ENCODE measurements at places on chromosomes 3 and 15.

DNA sequence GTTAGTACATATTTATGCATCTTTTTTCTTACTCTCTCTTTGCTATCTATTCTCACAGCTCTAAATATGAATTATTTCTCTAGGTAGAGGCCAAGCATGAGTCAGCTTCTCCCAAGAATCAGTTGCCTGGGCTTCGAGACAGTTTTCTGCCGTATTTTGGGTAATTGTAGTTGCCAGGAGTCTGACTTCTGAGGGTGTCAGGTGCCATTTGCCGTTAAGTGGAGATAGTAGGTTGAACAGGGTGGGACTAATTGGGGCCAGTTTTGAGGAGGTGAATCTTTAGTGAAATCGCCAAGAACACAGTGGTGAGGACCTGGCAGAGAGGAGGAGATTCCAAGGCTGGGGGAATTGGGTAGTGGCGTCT lies 7.8 kb upstream of the NRROS start:
- no peak for DNase-seq

DNA sequence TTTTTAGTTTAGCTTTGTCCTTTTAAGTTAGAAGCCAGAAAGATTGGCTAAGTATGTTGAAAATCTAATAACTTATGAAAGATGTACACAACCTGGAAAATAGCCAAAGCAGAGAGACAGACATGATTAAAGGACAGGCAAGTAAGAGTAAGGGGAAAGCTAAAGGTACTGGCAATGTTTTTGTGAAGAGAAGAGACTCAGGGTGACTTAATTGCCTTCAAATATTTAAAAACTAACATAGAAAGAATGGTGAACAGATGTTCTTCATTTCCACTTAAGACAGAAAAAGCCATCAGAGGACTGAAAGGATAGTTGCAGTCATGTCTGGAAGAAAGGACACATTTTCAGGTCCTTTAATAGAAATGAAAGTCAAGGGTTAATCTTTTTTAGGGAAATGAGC lies 68.8 kb downstream of the ZNF385D start:
- DNase-seq = no peak

GRCh38 chr3:127457094-127457475 lies 133.4 kb downstream of the TPRA1 start:
- peak; percentile 34 for DNase-seq

GRCh38 chr15:75455424-75455981 lies 4.0 kb upstream of the SIN3A start:
- DNase-seq = peak; percentile 59

DNA sequence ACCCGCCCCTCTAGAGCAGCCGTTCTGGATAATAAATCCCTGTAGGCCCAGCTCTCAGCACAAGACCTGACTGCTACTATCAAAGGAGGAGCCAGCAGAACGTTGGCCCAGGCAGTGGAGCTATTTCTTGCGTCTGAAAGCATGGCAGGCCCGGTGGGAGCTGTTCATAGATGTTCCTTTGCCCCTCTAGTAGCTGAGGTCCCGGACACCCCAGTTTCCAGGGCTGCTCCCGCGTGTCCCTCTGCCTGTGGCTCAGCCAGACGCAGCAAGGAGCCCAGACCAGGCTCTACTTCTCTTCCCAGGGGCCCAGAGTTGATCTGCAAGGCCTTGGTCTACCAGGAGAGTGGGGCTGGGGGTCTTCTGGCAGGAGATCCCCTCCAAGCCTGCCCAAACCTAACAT lies 76.1 kb downstream of the FAM174B start:
- DNase-seq = no peak

DNA sequence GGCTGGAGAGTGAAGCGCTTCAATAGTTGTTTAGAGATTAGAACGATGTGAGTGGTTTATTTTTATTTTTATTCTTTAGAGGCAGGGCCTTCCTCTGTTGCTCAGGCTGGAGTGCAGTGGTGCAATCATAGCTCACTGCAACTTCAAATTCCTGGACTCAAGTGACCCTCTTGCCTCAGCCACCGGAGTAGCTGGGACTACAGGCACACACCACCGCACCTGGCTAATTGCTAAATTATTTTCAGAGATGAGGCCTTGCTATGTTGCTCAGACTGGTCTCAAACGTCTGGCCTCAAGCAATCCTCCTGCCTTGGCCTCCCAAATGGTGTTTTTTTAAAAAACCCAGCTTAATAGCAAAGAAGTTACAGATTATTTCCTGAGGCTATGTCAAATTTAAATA lies 29.0 kb downstream of the PPARG start:
- DNase-seq = no peak

- no peak for DNase-seq
Observed at GRCh38 chr15:55334371-55334770, 15.3 kb downstream of the PIGB start.

DNA sequence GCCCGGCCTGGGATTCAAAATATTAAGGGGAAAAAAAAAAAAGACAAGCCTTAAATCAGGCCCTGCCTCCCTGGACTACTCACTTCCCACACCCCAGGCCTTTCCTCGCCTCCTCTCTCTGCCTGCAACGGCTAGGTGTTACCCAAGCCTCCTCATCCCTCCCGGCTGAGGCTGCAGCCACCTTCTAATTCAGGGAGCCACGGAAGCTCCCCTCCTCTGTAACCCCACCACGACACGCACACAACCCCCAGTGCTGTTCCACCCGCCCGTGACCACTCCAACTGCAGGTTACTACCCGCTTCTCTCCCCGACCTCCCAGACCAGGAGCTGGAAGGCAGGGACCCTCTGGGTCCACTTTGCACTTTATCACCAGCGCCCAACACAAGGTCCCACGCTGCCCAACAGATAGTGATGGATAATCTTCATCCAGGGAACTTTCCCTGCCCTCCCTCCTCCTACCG lies 936 bp downstream of the KIF7 start:
- peak; percentile 67 for DNase-seq

- DNase-seq = no peak
Observed at GRCh38 chr15:70113304-70113700, 15.6 kb upstream of the TLE3 start.

GRCh38 chr15:99951511-99951910 lies 218.3 kb upstream of the LYSMD4 start:
- no peak for DNase-seq

DNA sequence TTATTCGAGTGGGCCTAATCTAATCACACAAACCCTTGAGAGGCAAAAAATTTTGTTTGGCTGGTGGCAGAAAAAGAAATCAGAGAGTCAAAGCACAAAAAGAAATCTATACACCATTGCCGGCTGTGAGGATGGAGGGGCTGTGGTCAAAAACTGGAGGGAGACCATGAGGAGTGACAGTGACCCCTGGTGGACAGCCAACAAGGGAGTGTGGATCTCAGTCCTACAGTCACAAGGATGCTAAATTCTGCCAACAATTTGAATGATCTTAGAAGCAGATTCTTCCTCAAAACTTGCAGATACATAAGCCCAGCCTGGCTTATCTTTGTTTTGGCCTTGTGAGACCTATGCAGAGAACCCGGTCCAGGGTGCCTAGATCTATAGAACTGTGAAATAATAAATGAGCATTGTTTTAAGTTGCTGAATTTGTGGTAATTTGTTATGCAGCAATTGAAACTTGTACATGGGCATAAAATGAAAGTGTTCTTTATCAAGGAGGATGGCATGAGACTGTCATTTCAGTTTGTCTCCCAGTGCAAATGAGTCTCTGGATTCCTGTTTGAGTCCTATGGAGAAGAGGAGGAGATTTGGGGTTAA lies 103.0 kb upstream of the ARHGEF26 start:
- DNase-seq = no peak

- no peak for DNase-seq
Observed at GRCh38 chr3:125006291-125006731, 49.5 kb downstream of the HEG1 start.

DNA sequence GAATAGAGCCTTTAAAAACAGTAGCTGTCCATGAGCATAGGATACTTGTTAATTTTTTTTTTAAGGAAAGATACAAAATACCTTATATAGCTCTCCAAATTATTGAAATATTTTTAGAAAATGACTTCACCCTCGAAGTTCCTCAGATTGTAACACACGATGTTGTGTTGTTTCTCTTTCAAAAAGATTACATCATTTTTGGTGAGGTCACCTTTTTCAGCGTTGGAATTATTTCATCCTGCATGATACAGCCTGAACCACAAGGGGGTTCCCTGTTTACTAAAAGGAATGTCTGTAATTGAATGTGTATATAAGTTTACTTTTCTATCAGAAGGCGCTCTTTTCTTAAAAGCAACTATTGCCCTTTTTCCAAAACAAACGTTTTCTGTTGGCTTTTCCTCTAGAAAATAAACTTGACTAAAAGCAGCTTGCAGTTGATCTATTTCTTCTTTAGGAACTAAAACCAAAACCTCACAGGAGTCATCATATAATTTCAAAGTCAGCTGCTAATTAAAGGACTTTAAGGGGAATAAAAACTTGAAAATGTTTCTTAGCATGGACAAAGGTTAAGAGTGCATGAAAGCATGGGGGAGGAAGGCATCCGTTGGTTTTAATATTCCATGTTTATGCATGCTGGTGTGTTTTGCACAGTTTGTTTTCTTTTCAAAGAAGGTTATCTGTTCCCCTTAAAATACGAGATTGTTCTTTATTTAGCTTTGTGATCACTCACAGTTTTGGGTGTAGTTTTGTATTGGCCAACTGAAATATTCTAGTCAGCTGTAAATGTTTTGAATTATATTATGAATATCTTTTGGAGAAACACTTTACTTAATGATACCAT lies 29.4 kb downstream of the LYSMD4 start:
- DNase-seq = peak; percentile 88

DNA sequence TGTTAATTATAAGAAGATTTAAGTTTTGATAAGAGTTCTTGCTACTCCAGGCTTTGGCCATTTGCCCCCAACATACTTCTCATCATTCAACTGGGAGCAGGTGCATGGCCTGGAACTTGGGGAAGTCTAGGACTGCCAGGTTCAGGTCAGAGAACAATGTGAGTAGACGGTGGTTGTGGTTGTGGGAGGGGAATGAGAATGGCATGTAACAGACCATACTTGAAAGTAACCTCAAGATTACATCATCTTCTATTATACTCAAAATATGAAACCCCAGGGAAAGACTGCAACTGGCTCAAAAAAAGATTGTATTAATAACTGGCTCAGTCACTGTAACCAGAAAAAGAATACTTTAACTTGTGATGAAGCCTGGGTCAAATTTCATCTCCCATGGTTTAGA lies 364.9 kb upstream of the DPPA4 start:
- no peak for DNase-seq

- DNase-seq = no peak
Observed at GRCh38 chr3:159187232-159187631, 385.4 kb downstream of the MFSD1 start.

- no peak for DNase-seq
Observed at GRCh38 chr3:45546716-45547701, 47.5 kb upstream of the LIMD1 start.

DNA sequence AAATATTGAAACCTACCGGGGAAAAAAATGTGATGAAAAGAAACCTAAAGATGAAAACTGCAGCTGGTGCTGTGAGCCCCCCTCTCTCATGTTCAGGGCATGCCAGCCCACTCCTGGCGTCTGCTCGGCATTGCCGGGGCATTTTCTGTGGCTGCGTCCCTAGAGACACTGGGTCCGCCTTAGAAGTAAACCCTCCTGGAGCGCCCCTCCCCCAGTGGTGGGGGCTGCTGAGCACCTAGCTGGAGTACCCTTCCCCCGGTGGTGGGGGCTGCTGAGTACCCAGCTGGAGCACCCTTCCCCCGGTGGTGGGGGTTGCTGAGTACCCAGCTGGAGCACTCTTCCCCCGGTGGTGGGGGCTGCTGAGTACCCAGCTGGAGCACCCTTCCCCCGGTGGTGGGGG lies 24.5 kb upstream of the GABRA5 start:
- no peak for DNase-seq

DNA sequence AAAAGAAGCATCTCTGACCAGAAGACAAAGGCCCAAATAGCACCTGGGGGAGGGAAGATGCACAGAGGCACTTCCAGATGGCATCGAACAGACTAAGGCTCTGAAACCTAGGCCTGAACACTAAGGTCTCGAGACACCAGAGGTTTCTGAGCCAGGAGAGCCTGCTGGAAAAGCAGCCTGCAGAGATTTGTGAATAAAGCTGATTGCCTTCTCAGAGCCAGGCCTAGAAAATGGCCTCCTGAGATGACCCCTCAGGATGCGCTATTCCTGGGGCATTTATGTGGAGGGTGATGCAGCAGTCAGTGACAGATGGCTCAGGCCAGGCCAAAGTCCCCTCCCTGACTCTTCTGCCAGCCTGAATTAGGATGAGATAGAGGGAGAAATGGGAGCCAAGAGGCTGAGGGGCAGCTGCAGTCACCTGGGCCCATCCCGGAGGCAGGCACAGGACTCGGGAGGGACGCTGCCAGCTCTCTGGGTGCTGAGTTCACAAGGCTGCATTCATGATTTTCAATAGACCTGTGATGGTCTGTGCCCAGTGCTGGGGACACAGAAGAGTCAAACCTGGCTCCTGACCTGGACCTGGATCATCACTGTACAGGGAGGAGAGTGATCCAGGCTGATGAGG lies 6.9 kb downstream of the PRSS50 start:
- DNase-seq = no peak

GRCh38 chr15:60000113-60000823 lies 3.8 kb upstream of the FOXB1 start:
- no peak for DNase-seq

GRCh38 chr3:111700054-111700453 lies 104.9 kb upstream of the ZBED2 start:
- DNase-seq = no peak
